ENCODE measurements at places on chromosomes 3 and 15. TPM values are rescaled to one million over a fixed set of nuclear protein-coding genes. Genes with fewer than 3 reads are reported as not detected.

GRCh38 chr15:64229129-64229724, 66.4 kb upstream of the PPIB start:
- no peak for DNase-seq

- DNase-seq = no peak
These were observed 20.9 kb downstream of the OSBPL10 start for GRCh38 chr3:31959951-31960792.

GRCh38 chr3:45772341-45773035, 23.8 kb downstream of the SLC6A20 start:
- DNase-seq = no peak

GRCh38 chr15:78923015-78923414, 21.8 kb downstream of the CTSH start:
- no peak for DNase-seq

- DNase-seq = no peak
These were observed 207.2 kb downstream of the EPHA3 start for GRCh38 chr3:89314454-89315098.

- DNase-seq = no peak
These were observed 2.5 kb upstream of the ABHD5 start for GRCh38 chr3:43688245-43688650.

- no peak for DNase-seq
These were observed 17.0 kb upstream of the CMC1 start for GRCh38 chr3:28224430-28224829.

GRCh38 chr15:30990036-30990435, 1.4 kb downstream of the MTMR10 start:
- no peak for DNase-seq

DNA sequence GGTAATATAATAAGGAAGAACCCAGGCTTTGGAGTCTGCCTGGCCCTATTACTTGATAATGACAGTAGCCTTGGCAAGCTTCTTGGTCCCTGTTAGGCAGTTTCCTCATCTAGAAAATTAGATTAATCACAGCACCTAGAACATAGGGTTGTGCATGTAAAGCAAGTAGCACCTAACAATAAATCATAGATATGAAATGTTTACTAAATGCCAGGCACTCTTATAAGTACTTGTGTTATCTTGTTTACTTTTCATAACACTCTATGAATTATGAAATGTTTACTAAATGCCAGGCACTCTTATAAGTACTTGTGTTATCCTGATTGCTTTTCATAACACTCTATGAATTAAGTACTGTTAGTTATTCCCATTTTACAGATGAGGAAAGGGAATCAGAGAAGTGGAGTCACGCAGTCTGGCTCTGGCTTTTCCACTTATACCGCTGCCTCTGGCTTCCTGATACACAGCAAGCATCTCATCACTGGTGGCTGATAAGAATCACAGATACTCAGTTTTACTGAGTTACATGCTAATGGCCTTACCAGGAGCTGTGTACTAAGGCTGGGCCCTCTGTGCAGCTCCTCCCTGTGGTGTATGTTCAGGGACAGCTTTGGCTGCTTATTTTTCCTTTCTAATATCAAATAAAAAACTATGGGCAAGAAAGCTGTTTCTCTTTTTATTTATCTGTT, 123.4 kb downstream of the FEZF2 start:
- no peak for DNase-seq

GRCh38 chr3:142858043-142858442, 30.8 kb downstream of the PCOLCE2 start:
- DNase-seq = no peak

- DNase-seq = no peak
These were observed 242.0 kb downstream of the NEK10 start for GRCh38 chr3:27127195-27127594.

DNA sequence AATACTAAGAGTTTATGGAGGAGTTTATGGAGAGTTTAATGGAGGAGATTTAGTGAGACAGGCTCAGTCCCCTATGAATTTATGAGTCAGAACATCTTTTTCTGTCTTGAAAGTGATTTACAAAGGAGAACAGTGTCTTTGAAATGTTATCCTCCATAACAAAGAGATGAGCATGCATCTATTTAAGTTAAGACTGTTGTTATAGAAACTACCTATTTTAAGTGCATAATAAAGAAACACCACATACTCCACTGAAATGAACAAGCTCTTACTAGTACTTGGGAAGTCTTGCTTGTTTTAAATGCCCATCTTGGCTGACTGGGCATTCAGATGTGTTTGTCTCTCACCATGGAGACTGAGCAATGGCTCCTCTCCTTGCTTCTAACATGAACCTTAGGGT, 118.7 kb upstream of the ACP3 start:
- DNase-seq = no peak

GRCh38 chr3:144187531-144188210, 216.0 kb downstream of the DIPK2A start:
- no peak for DNase-seq

- no peak for DNase-seq
These were observed 232.0 kb upstream of the IGF1R start for GRCh38 chr15:98416222-98416855.

DNA sequence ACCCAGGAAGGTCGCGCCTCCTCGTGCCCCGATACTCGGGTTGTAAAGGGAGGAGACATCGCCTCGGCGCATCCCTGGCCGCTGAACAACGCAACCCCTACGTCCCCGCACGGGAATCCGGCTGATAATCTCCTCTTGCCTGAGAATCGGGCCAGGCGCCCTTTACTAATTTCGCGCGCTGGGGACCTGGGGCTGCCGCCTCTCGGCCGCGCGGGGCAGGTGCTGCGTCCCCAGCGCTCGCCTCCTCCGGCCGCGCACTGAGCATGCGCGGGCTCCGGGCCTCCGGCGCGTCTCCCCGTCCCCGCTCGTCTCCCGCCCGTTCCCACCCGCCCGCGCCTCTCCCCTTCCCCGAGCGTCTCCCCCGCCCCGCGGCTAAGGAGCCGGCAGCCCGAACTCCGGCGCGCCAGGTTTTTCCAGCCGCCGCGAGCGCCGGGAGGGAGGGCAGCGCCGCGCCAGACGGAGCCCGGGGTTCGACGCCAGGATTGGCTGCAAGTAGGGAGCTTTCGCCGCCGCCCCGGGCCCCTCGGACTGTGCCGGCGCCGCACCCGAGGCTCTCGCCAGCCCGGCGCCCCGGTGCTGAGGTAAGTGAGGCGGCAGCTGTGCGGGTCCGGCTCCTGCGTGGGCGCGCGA, at the start of gene CNTN4:
Gene CNTN4 (plus strand): TSS at position 469 of the 630 bp plus-strand sequence.
- peak; percentile 72 for DNase-seq

GRCh38 chr15:90241343-90242192, 7.6 kb downstream of the GDPGP1 start:
- no peak for DNase-seq

DNA sequence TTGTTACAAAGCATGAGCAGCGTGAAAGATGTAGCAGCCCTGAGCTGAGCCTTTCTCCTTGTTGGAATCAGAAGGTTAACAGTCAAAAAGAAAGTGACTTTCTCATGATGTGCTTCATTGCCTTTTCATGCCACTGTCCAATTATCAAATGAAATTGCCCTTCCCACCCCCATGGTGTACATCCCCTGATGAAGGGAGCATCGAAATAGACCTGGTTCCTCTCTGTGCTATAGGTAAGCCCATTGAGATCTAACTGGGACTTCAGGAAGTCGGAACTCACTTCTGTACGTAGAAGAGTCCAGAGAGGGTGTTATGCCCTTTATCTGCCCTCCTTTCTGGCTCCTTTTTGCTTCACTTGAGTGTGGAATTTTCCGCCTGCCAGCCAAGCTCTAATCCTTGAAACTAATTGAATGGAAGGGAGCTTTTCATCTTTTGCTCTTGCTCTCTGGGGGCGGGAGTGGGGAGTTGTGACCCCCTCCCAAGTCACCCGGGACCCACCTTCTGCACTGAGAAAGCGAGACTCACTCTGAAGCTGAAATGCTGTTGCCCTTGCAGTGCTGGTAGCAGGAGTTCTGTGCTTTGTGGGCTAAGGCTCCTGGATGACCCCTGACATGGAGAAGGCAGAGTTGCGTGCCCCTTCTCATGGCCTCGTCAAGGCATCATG, 20.9 kb downstream of the ABHD6 start:
- DNase-seq = no peak

- DNase-seq = no peak
These were observed 11.4 kb downstream of the RAB6B start for GRCh38 chr3:133884054-133884886.

GRCh38 chr15:68565726-68566125, 13.1 kb upstream of the CORO2B start:
- DNase-seq = no peak

DNA sequence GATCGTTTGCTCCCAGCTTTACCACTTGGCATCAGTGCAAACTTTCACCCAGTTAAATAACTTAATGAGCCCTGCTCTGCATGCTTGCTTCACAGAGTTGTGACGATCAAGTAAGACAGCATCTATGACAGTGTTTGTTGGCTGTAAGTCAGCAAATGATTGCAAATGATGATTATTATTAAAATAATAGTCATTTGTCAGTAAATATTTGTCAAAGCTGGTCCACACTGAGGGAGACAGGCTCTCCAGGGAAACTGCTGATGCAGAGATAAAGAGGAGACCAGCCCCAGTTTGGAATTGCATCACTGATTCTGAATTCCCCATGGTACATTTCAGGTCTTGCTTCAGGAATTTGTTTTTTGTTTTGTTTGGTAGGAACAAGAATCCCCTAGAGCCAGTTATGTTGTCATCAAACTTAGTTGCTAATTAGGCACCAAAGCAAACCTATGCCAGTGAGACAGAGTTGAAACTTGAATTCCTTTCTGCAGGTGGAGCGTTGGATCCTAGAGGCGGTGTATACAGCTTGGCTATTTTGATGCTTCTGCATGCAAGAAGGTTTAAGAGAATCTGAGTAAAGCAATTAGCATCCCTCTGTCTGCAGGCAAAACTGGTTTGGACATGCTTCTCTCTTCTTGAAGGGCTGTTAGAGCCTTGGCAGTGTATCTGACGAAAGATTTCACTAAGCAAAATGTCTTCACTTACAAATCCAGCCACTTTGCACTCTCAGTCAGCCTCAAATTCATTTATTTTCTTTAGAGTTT, 338.6 kb upstream of the TPRG1 start:
- DNase-seq = peak; percentile 77

DNA sequence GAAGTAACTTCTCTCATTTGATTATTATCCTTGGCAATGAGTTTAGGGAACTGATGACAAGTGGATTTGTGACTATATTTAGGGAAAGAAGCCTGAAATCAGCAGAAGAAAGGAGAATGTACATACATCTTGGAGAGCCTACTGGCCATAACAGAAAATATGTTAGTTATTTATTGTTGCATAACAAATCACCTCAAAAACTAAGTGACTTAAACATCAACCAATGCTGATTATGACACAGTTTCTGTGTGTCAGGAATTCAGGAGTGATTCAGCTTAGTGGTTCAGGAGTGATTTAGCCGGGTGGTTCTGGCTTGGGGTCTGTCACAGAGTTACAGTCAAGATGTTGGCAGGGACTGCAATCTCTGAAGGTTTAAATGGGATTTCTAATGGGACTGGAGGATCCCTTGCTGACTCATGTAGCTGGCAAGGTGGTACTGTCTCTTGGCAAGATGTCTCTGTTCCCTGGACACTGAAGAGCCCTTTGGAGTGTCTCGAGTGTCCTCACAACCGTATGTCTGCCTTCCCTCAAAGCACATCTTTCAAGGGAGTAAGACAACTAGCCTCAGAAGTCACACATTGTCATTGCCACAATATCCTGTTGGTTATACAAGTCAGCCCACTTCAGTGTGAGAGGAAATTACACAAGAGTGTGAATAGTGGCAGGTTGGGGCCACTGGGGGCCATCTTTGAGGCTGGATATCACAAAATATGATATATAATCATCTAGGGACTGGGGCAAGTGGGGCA, 248.9 kb downstream of the SV2B start:
- DNase-seq = no peak

DNA sequence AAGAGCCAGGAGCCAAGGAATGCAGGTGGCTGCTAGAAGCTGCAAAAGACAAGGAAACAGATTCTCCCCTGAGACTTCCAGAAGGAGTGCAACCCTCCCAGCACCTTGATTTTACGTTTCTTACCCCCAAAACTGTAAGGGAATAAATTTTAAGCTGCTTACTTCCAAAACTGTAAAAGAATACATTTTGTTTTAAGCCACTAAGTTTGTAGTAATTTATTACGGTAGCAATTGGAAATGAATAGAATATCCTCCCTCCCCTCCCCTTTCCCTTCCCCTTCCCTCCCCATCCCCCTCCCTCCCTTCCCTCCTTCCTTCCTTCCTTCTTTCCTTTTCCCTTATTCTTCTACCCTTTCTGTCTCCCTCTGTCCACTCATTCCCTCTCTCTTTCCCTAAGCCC, 203.7 kb upstream of the CFAP20DC start:
- DNase-seq = no peak

DNA sequence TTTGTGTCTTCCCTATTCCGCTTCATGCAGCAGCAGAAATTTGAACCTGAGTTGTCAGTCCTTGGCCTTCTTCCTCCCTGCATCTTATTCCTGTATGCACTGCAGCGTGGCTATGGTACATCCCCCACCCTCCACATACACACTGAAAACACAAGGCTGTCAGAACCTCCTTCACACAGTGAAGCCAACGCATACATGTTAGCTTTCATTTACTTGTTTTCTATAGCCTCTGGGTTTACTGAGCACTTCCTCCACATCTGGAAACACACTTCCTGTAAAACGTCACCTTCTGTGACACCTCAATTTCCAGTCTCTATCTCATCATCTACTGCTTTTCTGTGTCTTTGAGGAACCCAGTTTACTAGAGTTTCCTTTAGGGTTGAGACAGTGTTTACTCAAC, 47.0 kb downstream of the SUSD5 start:
- DNase-seq = no peak

DNAH12 gene
- 0.32 TPM for total RNA-seq

PRKCI gene
- total RNA-seq = 61.9 TPM

MRPS11 gene
- 23.4 TPM for total RNA-seq

ARGFX gene
- total RNA-seq = not detected

CFAP92 gene
- 1.4 TPM for total RNA-seq

SEMA5B gene
- 0.33 TPM for total RNA-seq

All from breast epithelium (tissue), 4 donors.